Smooth muscle cell of the brain vasculature (primary cell): ENCODE measurements at places on chromosomes 1 and 21.

DNA sequence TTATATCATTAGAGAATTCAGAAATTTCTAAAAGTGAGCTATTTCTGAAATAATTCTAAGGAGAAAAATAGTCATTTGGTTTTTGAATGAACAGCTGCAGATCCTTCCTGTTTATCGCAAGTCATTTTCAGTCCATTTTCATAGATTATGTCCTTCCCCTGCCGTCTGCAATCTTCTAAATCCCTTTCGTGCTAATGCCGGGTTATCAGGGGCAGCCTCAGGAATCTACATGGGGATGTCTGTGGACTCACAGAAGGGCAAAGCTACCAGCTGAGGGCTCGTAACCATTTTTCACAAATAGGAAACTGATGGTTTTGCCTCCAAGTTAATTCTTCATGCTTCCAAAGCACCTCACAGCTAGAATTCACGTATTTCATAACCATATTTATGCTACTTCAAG is 23.0 kb downstream of the RCAN3 start:
- DNase-seq, result no peak

- no peak for DNase-seq
Measured at GRCh38 chr1:32791881-32792280, 25.3 kb downstream of the YARS1 start.

DNA sequence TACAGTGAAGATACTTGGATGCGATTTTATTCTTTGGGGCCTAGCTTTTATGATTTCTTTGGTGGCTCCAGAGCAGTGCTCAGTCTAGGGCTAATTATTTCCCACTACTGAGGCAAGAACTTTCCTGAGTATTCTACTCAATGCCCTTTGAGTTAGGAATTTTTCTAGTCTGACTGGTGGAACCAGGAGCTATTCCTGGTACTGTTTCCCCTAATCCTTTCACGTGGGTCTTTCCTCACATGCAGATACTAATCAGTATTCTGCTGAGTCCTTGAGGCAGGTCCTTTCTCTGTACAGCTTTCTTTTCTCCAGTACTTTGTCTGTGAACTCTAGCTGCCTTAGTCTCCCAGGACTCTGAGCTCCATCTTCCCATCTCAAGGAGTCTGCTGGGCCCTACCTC is 76.7 kb downstream of the TRIM11 start:
- DNase-seq, result no peak

DNA sequence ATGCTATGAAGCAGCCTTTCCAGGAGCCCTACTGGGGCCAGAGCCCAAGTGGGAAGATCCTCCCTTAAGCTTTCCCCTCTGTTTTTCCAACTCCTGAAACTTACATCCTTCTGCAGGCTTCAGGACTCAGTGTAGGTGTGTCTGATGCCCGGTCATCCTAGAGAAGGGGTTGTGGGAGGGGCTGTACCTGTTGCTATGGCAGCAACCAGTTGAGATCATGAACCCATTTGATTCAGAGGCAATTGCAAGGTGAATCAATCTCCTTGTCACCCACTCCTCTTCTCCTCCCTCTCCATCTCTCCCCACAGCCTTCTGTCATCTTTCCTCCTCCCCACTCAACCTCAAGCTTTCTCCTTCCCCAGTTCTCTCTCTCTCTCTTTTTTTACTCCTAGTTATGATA is 151.8 kb downstream of the CACNA1E start:
- no peak for DNase-seq

- no peak for DNase-seq
Measured at GRCh38 chr1:186102107-186102506, 272.9 kb downstream of the TPR start.

DNA sequence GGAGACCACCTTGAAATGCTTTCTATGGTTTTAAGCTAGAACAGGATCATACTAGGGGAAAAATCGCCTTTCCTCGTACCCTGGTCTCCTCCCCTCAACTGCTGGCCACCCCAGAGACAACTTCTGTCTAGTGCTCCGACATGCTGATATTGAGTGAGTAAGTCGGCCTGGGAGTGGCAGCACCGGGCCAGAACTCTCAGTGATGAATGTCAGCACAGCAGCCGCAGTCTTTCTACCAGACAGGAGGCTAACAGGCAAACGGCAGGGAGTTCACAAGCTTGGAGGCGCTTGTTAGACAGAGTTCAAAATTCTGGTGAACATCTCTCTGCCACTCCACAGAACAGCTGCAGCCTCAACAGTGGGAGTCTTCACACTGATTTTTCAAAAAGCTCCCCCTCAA is 716.9 kb downstream of the ADGRL2 start:
- DNase-seq, result peak; percentile 13

GRCh38 chr1:23149114-23149513 is 19.5 kb downstream of the LUZP1 start:
- DNase-seq, result no peak

GRCh38 chr21:34673006-34673405 is 4.2 kb downstream of the CLIC6 start:
- DNase-seq, result no peak

DNA sequence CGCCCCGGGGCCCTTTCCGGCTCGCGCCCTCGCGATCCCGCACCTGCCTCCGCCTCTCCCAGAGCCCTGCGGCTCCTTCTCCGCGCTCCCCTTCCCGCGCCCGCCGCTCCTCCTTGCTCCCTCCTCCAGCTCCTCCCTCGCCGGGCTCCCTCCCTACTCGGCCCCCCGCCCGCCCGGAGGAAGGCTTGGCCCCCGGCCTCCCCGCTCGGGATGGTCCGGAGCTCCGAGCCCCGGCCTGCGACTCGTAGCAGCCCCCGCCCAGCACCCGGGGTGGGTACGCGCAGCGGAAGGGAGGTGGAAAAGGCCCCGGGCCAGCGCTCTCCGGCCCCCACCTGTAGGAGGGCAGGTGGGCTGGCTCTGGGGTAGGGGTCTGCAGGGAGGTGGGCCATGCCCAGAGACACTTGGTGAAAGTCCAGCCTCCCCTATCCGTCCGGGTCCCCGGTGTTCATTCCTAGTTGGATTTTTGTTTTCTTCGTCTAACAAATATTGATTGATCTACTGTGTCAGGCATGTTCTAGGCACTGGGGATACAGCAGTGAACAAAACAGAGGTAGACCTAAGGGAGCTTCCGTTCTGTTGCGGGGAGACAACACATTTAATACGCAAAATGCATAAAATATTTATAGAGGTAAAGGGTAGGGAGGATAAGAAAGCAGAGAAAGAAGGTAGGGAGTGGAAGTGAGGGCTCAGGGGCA is at the start of gene HTR1D:
Gene HTR1D, minus strand, starts transcription at position 82 of the 695 bp plus-strand sequence. CDS start 23,283 bp downstream, outside the sequence.
- no peak for DNase-seq

DNA sequence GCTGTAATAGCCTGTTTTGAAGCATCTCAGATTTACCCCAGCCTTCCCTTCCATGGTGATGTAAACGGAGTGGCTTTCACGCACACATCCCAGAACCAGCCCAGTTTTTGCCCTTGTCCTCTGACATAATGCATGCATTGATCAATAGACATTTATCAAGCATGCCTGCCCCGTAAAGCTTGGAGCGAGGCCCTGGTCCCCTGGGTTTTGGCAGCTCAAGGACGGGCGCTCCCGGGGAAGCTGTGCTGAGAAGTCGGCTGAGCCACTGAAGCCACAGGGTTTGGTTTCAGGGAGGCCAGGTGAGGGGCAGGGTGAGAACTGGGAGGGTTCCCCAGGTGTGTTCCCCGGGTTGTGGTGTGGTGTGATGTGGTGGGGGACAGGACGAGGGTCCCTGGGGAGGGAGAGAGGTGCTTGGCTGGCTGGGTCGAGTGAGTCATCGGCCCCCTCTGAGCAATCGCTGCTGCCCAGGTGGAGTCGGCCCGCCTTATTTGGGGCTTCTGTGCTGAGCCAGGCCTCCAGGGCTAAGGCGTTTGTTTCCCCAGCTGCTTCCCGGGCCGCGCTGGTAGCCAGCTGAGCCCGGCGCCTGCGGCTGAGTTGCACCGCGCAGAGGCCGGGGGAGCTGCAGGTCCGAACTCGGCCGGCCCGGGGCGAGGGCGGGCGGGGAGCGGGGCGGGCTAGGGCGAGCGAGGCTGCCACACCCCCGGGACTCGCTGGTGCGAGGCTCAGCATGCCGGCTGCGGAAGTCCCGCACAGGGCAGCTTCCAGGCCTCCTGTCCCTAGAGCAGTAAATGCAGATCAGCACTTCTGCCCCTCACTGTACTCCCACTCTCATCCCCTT is 23.6 kb downstream of the ATP2B4 start:
- DNase-seq, result no peak

DNA sequence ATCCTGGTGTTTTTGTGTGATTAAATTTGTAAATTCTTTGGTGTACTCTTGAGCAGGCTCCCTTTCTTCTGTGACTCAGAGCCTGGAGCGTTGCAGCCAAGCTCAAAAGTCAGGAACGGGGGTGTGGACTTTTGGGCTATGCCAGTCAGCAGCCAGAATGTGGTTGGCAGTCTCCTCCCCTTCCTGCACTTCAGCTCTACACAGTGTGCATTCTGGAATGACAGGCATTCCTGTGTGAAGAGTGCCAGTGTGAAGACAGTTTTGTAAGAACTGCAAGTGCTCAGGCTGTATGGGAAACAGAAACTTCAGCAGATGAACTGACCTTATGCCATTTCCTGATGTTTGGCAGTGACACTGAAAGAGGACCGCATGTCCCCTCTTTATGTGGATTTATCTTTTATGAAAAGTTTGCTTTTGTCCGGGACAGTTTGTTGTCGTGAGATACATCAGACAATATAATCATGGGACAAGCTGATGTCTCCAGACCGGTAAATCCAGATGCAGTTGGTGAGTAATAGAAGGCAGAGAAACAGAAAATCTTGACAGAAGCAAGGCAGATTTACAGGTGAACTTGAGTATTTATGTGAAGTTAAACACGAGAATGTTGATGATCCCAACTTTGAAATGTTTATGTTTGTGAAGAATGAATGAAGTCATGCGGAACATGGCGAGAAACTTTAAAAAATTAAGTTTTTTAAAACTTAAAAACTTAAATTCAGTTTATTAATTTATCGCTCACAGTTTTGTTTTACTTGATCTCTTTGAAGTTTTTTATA is 67.7 kb upstream of the RCC1 start:
- peak; percentile 70 for DNase-seq

DNA sequence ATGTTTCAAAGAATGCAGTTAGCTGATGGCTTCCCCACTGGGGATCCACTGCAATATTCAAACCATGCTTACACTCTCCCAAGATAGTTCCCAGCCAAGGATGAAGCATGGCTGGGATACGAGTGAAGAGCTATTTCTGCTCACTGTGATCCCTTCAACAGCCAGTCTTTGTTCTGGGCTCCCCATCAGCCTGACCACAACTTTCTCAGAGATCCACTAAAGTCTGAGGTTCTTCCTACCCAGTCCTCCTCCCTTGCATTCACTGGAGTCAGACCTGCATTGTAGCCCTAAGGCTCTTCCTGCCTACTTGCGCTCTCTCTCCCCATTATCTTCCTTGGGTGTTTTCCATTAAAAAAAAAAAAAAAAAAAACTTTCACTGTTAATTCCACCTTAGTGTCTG is 101.4 kb downstream of the TTLL7 start:
- DNase-seq, result no peak

DNA sequence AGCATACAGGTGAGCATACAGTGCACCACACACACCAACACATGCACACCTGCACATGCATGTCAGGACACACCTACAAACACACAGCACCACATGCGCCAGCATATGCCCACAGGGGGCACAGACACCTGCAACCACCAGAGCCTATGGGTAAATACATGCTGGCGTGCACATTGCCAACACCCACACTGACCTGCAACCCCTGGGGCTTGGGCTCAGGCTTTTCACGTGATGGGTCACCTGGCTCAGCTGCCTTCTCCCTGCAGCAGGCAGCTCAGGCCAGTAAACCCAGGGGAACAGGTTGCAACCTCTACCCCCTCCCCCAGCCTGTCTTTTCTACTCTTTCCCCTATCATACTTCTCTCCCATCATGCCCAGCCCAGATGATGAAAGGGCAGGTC is 8.1 kb downstream of the CD247 start:
- DNase-seq, result no peak

GRCh38 chr21:28683982-28684752 is 308.5 kb downstream of the LTN1 start:
- no peak for DNase-seq

DNA sequence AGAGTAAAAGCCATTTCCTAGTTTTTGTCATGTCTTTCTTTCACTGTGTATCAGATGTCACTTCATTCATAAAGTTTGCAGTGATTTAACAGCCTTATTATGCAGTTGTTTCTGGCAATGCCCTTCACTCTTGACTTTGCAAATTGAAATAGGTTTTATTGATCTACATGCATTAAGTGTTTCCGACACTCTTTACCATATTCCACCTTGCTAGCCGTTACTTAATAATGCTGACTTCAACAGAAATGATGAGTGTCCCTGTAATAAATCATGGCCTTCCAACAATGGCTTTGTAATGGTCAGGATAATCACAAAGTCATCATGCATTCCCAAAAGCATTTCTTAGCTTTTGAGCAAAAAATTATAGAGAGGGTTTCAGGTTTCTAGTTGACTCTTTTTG is 236.8 kb upstream of the FMN2 start:
- DNase-seq, result no peak

- no peak for DNase-seq
Measured at GRCh38 chr1:11434501-11434900, 44.5 kb upstream of the DISP3 start.

DNA sequence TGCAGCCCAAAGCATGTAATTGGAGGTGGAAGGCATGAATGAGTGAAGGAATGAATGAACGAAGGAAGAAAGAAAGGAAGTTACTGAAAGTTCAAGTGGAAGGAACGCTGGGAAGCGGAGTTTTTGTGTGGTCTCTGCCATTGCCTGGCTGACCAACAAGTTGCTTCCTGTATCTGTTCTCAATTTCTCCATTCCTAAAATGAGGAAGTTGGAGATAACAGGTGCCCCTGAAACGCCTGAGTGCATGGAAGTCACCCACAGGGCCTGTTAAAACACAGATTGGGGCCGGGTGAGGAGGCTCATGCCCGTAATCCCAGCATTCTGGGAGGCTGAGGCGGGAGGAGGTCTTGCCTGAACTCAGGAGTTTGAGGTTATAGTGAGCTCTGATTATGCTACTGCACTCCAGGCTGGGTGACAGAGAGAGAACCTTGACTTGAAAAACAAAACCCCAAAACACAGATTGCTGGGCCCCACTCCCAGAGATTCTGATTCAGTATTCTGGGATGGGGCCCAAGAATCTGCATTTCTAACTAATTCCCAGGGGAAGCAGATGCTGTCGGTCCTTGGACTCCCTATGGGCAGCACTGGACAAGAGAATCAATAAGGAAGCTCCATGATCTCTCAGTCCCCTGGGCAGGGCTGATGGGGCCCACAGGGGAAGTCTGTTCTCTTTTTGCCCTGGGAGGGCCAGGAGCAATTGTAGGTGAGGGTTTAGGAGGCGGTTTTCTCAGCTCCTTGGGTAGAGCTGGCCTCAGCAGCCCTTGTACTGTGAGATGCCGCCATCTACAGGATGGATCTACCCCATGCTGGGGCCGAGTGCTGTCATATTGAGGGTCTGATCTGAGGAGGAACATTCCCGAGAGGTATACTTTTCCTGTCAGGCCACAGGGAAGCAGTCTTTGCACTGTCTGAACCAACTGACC is 3.3 kb upstream of the CNR2 start:
- DNase-seq, result peak; percentile 7

- no peak for DNase-seq
Measured at GRCh38 chr1:168767894-168768584, 39.0 kb upstream of the DPT start.

DNA sequence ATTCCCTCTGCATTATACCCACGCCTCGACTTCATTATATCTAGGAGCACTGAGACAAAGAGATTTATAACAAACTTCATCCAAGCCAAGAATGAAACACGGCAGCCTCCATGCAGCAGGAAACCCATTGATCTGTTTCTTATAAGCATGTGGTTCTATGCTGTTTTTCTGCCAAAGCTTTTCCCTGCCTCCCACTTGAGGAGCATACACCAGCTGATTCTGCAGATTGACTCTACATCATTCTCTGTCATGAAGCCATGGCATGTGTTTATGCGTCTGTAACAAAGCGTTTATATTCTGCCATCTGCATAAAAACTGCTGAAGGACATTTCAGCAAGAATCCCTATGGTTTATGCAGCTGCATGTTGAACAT is 102.0 kb downstream of the CYYR1 start:
- DNase-seq, result no peak
